Stimulated activated CD4-positive, alpha-beta T cell treated with anti-CD3 and anti-CD28 coated beads, Interleukin-12 subunit alpha, Interleukin-12 subunit beta, amount 100 ng/mL, for 24 hours (primary cell): ENCODE measurements at places on chromosomes 12 and 14.

DNA sequence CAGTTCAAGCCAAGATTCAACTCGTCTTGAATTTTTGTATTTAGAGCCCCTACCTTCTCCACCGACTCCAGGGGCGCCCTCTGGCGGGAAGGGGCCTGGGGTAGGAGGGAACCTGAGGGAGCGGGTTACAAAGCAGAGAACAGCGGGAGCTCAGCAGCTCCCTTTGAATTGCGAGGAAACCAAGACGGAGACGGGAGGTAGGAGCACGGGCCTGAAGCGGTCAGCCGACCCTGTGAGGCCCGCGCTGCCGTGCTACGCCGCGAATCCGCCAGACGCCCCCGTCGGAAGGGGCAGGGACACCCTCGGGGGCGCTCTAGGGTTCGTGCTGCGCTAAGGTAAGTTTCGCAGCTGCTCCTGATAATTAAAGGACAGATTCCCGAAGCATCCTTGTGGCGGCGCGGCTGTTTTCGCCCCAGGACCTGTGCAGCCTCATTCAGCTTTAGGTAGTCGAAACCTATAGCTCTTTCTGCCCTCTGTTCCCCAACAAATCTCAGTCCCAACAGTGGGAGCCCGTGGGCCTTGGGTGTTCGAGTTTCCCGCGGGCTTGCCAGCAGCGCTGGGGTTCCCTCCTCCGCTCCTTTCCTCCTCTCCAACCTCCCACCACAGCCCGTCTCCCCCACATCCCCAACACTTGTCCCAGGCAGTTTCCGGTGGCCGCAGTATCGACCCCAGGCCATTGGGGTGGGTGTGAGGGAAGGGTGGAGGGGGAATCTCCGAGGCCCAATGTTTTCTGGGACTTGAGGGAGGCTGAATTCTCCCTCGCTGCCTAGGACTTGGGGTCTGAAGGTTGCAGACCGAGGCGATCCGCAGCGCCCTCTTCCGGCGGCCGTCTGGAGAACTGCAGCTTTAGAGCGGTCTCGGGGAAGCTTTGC, 5.1 kb upstream of the NKX2-1 start:
- DNase-seq: no peak

- no peak for DNase-seq
Observed at GRCh38 chr12:49558526-49558925, 9.4 kb downstream of the MCRS1 start.

- DNase-seq: no peak
Observed at GRCh38 chr12:42326541-42327226, 717 bp downstream of the PPHLN1 start.

DNA sequence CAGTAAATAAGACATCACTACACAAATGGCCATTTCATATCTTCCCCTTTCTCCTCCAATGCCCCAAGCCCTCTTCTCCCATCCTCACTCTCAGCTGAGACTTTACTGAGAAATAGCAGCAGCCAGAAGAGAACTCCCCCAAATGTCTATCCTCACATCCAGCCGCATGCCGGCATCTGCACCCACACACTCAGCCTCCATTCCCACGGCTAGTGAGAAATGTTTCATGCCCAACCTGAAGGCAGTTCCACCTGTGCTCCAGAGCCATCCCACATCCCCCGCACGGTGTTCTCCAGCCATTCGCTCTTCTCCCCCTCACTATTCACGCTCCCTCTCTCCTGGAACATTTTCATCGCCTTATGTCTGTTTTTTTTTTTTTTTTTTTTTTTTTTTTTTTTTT, 208.7 kb upstream of the DIO3 start:
- no peak for DNase-seq

GRCh38 chr12:82841487-82841904, 154.8 kb downstream of the TMTC2 start:
- no peak for DNase-seq

DNA sequence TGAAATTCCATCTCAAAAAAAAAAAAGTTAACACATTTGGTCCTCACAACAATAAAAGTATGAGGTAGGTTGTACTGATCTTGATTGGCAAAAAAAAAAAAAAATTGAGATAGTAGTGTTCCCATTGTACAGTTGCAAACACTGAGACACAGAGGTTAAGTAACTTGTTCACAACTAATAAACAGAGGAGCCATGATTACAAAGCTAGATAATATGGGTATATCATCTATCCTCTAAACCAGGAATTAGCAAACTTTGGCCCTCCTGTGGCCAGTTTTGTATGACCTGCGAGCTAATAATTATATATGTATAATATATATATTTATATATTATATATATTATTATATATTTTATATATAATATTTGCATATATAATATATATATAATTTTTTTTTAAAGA, 2.3 kb upstream of the PSME1 start:
- no peak for DNase-seq

DNA sequence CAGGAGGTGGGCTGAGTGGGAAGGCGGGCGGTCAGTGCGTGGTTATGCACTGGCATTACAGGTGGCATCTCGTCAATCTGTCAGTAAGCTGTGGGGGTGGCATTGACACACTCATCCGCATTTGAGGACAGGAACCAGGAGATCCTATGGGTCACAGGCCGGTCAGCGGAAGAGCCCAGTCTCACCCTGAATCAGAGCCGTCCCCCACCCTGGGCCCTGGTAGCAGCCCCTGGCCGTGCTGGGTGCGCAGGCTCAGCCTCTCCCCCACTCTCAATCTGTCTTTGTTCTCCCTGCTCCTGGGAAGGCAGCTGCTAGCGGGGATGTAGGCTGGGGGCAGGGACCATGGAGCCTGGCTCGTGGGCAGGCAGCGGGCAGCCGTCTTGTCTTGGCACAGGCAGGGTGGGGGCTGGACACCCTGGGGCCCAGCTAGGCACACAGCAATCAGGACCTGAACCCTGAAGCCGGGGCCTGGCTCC, 5.1 kb downstream of the INF2 start:
- no peak for DNase-seq

GRCh38 chr14:99677231-99678140, 6.6 kb upstream of the CYP46A1 start:
- no peak for DNase-seq

- no peak for DNase-seq
Observed at GRCh38 chr12:77888611-77889010, 57.9 kb downstream of the NAV3 start.

- no peak for DNase-seq
Observed at GRCh38 chr12:30450872-30451271, 244.8 kb downstream of the IPO8 start.

DNA sequence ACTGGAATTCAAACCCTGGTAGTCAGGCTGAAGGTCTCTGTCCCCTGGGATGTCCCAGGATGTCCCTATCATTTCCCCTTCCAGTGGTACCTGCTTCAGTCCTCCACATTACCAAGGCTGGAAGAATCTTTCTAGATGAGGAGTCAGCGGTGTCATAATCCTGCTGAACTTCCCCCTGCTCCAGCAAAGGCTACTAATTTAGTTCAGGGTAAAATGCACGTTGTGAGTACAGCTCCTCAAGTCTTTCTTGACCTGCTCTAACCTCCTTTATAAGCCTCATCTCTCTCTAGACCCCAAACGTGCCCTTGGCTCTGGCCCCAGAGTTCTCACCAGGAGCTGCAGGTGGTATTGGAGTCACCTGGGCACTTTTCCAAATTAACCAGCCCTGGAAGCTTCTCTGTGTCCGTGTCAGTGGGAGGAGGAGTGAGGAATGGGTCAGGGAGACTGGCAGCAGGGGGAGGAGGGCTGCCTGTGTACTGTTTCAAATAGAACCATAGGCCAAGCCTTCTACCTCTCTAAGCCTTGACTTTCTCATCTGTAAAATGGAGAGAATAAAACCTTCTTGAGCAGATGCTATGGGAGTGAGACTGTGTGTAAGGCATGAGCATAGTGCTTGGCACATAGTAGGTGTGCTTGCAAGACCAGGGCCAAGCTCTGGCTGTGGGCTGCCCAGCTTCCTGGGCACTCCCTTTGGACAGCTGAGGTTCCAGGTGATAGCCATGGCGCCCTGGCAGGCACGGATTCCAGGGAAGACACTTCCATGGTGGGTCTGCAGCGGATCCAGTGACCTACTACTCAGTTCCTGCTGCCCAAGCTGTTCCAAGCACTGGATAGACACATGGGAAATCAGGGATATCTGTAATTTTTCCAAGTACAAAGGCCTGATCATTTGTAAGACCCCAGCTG, 24.5 kb downstream of the ASB2 start:
- no peak for DNase-seq

GRCh38 chr14:102819747-102820330, 42.6 kb downstream of the TRAF3 start:
- no peak for DNase-seq

- no peak for DNase-seq
Observed at GRCh38 chr12:14357486-14357885, 8.0 kb upstream of the ATF7IP start.

GRCh38 chr12:3252450-3252891, 175.3 kb downstream of the TSPAN9 start:
- no peak for DNase-seq

GRCh38 chr12:79983986-79984620, 49.2 kb upstream of the PPP1R12A start:
- DNase-seq: no peak

GRCh38 chr12:94149119-94149780, 873 bp downstream of the PLXNC1 start:
- DNase-seq: no peak

DNA sequence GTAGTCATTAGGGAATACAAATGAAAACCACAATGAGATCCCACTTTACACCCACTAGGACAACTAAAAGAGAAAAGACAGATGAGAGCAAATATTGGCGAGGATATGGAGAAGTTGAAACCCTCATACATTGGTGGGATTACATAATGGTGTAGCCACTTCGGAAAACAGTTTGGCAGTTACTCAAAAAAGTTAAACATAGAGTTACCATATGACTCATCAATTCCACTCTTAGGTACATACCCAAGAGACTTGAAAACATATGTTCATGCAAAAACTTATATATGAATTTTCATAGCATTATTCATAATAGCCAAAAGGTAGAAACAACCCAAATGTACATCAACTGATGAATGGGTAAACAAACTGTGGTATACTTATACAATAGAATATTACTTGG, 27.1 kb downstream of the ALDH1L2 start:
- DNase-seq: no peak

GRCh38 chr14:93511001-93511400, 80.3 kb downstream of the UNC79 start:
- DNase-seq: no peak

- no peak for DNase-seq
Observed at GRCh38 chr14:54890788-54891187, 11.8 kb downstream of the GCH1 start.

DNA sequence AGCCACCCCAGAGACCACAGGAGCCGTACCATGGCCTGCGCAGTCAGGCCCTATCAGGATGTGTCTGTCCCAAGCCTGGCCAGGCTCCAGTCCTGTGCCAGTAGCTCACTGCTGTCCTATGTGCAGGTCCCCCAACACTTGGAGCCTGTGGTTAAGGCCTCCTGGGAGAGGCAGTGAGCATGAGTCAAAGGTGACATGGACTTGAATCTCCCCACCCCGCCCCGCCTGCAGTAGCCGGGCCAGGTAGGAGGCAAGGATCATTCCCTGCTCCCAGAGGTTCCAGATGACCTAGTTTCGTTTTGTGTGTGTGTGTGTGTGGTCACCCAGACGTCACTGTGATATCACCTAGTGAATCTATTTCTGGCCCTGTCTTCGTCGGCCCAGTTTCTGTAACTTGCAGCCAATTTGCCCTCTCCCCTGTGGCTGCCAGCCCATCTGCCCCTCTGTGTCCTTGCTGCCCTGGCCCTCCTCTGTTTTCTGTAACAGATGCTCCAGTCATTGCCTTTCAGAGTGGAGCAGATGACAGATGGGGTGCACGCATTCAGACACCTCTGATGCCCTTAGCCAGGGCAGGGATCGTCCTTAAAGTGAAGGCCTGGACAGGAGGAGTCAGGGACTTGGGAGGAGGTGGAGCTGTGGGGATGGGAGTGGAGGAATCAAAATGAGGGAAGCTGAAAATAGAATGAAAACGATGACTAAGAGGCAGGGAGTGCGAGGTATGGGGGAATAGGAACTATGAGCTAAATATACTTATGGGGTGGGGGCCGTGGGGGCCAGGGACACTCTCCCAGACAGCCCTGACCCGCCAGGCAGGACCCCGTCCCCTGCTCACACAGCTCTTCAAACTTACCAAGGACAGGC, 37.4 kb downstream of the SLC6A12 start:
- no peak for DNase-seq

DNA sequence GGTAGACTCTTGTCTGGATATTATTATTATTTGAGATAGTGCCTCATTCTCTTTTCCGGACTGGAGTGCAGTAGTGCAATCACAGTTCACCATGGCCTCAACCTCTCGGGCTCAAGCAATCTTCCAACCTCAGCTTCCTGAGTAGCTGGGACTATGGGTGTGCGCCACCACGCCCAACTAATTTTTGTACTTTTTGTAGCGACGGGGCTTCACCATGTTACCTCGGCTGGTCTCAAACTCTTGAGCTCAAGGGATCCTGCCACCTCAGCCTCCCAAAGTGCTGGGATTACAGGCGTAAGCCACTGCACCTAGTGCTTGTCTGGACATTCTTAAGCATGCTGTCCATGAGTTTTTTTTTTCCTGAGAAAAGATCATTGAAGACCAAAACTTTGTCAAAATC, 498.9 kb upstream of the RGS6 start:
- DNase-seq: no peak

GRCh38 chr12:16636435-16637055, 30.6 kb upstream of the LMO3 start:
- DNase-seq: no peak

DNA sequence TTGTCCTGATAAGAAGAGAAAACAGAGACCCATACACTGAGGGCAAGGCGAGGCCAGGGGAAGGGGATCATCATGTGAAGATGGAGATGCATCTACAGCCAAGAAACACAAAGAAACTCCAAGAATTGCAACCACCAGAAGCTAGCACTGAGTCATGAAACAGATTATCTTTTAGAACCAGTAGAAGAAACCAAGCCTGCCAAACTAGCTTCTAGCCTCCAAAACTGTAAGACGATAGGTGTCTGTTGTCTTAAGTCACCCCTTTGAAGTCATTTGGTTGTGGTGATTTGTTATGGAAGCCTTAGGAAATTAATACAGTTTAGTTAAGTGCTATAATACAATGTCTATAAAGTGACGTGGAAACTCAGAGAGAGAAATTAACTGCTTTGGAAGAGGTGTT, 15.4 kb downstream of the KCNC2 start:
- DNase-seq: no peak
